Activated effector memory CD4-positive, alpha-beta T cell treated with anti-CD3 and anti-CD28 coated beads, Interleukin-2, amount 50 U/mL, for 16 hours (primary cell): ENCODE measurements at places on chromosomes 13 and 19.

DNA sequence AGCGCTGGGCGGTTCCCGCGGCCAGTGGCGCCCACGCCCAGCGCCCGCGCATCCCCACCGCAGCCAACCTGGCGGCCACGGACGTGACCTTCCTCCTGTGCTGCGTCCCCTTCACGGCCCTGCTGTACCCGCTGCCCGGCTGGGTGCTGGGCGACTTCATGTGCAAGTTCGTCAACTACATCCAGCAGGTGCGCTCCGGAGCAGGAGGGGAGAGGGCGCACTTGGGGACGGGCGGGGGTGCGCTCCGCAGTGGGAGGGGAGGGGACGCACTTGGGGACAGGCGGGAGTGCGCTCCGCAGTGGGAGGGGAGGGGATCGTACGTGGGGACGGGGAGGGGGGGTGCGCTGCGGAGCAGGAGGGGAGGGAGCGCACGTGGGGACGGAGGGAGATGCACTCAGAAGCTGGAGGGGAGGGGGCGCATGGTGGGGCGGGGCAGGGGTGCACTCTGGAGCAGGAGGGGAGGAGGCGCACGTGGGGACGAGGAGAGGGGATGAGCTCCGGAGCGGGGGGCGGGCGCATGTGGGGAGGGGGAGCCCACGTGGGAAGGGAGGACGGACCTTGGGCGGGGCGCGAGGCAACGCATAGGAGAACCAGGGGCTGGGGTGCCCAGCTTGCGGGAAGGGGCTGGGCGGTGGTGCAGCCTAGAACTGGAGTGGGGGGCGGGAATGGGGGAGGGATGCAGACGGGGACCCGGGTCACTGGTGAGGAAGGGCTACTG lies 1.5 kb downstream of the KISS1R start:
- peak; percentile 75 for DNase-seq

DNA sequence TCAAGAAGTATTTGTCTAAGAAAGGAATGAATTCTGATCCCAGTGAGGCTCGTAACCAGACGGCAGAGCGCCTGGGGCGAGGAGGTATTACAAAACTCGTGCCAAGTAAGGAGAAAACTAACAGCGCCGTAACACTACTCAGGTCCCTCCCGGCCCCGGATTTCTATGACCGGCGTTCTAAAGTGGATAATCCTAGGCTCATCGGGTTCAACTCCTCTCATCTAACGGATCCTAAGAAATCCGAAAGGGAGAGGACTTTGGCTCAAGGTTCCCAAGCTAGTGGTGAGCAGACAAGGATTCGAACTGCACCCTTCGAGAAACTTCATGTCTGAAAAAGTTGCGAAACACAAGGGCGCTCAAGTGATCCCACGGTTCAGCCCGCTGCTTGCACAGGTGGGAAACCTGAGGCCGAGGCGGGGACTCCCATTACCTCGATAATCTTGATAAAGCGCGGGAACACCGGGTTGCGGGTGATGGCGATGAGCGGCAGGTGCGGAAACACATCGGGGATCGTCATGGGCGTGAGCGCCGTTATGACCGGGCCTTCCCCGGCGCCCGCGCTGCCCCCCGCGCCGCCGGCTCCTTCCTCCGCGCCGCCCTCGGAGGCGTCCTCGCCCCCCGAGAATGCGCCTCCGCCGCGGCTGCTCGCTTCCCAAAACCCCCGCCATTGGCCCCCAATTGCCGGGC lies 529 bp downstream of the LONP1 start:
- DNase-seq: no peak

- no peak for DNase-seq
Measured at GRCh38 chr13:46648166-46648607, 95.2 kb downstream of the LRCH1 start.

- DNase-seq: no peak
Measured at GRCh38 chr19:20233105-20233504, 66.1 kb downstream of the ZNF486 start.
